ENCODE measurements at places on chromosomes 3 and 15. TPM values are rescaled to one million over a fixed set of nuclear protein-coding genes. Genes with fewer than 3 reads are reported as not detected.

Gene C3orf70
- total RNA-seq = 0.20 TPM

- H3K4me1 ChIP-seq = no peaks in the 10 kb centered on the region
- H3K4me3 ChIP-seq = no peak overlapping the region
- H3K36me3 ChIP-seq = no peaks in the 10 kb centered on the region
- no peak overlapping the region for H3K27ac ChIP-seq
These were observed 12.7 kb upstream of the MINDY4B start for GRCh38 chr3:150917951-150918350.

- no peak overlapping the region for H3K27ac ChIP-seq
- no peak overlapping the region for H3K4me3 ChIP-seq
- DNase-seq = no peak
- no peaks in the 10 kb centered on the region for H3K27me3 ChIP-seq
These were observed 4.4 kb upstream of the BRPF1 start for GRCh38 chr3:9727041-9727595.

Gene CLDN18
- total RNA-seq = not detected

Gene PRSS50
- 0.16 TPM for total RNA-seq

DNA sequence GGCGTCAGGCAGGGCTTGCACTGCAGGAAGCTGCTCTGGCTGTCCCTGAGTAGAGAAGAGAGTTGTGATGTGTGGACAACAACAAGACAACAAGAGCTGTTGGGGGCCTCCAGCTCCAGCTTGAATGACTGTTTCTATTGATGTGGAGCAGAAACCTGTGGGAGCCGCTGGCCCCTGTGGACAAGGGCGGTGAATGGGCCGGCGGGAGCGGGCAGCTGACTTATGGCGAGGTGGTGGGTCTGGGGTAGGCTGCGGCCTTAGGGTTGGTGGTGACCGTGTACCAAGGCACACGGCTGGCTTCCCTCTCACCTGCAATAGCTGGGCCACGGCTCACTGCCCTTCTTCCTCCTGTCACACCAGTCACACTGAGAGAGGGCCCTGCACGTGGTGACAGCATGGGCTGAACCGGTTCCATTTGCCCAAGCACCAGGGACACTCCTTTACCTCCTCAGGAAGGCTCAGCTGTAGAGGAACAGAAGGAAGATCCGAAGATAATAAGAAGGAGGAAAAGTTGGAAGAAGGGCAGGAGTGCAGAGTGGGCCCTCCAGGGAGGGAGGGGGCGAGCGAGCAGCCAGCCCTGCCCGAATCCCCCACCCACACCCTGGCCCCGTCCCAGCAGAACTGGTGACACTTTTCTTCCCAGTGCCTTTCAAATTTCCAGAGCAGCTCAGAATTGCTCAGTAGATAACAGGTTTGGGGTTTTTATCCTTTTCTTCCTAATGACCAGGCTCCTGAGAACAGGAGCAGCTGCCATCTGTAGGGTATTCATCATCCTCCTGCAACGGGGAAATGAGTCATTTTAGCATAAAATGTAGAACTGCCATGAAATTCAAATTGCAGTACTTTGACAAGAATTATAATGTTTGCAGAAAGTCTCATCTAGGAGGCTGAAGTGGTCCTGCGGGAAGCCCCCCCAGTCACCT, 136.9 kb downstream of the TJP1 start:
- H3K27ac ChIP-seq = no peak overlapping the region
- no peaks in the 10 kb centered on the region for H3K36me3 ChIP-seq
- DNase-seq = no peak
- H3K4me1 ChIP-seq = no peaks in the 10 kb centered on the region
- no peaks in the 10 kb centered on the region for H3K27me3 ChIP-seq

DNA sequence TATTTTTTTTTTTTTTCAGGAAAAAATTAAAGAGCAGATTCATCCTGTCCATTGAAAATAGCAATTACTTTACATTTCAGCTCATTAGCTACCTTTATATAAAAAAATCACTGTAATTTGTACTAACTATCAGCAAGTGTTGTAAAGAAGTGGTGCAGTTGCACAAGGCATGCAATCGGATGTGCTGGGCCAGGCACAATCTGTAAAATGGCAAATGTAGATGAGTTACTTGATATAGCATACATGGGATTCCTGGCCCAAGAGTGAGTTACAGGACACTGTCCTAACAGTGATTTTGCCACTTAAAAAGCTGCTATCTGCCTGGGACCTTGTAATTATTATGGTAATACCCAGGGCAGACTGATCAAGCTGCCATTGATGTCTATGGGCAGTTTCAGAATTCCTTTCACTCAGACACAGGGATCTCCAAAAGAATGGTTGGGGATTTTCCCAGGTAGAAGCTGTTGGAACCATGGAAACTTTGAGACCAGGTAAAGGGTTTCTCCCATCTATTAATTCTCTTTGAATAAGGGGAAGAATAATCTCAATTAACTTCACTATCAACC, 182.2 kb upstream of the ICE2 start:
- H3K4me3 ChIP-seq = no peak overlapping the region
- no peaks in the 10 kb centered on the region for H3K27me3 ChIP-seq
- H3K27ac ChIP-seq = peak overlapping the region; percentile 25
